ENCODE measurements at places on chromosomes 1 and 21.

- DNase-seq: no peak
Measured at GRCh38 chr21:17947531-17947930, 128.4 kb upstream of the C21orf91 start.

GRCh38 chr1:4115191-4115900 lies 215.3 kb upstream of the C1orf174 start:
- no peak for DNase-seq

DNA sequence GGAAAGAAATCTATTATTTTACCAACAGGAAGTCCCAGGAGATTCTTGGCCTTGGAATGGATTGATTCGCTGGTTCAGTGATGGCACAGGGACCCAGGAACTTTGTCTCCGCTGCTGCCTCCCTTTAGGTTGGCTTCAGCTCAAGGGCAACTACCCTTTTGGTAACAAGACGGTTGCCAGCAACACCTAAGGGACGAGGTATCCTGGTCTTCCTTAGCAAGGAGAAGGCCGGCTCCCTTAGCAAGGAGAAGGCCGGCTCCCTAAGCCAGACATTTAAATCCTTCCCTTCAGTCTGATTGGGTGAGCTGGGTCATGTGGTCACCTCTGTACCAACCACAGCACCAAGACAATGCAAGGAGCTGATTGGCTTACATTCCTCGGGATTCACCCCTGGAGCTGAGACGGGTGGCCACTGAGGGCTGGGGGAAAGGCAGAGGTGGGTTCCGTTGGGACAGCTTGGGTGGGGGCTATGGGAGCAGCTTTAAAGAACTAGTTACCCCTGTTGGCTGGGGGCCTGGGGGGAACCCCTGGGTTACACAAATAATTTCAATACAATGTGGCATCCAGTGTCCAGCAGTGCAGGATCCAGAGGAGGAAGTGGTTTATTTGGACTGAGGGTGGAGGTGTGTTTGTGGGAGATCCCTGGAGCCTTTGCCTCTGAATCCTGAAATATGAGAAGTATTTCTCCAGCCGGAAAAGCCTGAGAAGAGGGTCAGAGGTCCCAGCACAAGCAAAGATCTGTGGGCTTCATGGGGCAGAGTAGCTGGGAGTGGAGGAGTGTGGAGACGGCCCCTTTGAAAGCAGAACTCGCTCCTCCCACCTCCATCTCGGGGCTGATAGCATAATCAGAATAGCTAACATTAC lies 20.7 kb upstream of the CLIC4 start:
- DNase-seq: no peak

DNA sequence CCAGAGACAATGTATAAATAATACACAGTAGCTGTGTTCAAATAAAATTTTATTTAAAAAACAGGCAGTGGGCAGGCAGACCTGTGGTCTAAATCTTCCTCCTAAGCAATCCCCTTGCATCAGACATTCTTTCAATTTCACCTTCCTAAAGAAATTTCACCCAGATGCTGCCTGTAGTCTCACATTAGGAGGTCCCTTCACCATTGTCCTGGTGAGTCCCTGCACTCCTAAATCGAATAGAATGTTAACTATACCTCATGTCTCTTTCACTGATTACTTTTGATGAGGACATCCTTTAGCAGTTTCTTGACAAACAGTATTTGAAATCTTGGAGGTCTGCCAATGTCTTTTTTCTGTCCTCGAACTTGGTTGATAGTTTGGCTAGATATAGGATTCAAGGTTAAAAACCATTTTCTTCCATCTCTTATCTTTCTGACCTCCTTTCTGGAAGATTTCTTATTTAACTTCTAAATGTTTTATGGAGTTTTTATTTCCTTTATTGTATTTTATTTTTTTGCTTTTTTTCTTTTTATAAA lies 77.5 kb downstream of the LPGAT1 start:
- no peak for DNase-seq

DNA sequence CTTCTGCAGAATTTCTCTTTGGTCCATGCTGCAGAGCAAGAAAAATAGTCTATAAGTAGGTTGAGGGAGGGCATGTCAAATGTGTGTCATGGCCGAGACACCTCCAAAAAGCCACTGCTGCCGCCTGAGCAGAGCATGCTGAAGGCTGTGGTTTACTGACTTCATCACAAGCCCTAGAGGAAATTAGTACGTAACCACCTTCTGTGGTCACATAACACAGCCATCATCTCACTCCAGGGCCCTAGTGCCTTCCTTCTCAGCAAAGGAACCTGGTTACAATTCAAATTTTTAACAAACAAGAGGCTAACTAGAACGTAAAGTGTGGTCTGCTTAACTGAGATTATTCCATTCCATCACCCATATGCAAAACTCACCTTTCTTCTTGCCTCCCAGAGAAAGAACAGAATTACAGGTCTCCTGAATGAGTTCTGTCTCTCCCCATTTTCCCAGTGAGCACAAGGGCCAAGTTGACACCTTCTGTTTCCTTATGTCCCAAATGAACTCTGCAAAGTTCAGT lies at the start of gene PTPN22:
Gene PTPN22, minus strand, starts transcription at position 116 of the 517 bp plus-strand sequence.
- DNase-seq: peak; percentile 50

GRCh38 chr1:154866257-154867063 lies 3.6 kb downstream of the KCNN3 start:
- DNase-seq: no peak

DNA sequence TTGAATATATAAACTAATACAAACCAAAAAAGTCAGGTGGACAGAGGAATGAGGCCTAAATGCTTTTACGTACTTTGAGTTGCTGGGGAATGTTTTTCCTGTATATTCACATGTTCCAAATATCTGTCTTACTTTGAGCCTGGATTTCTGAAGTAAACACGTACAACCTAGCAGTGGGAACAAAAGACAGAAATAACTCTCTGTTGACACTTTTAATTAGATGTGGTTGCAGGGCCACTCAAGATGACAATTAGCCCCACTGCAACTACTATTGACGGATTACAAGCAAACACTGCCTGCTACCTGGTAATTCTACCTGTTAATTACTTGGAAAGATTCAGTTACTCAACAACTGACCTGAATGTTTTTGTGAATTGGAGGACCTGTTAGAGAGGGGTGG lies 196.9 kb downstream of the TTLL7 start:
- DNase-seq: no peak

DNA sequence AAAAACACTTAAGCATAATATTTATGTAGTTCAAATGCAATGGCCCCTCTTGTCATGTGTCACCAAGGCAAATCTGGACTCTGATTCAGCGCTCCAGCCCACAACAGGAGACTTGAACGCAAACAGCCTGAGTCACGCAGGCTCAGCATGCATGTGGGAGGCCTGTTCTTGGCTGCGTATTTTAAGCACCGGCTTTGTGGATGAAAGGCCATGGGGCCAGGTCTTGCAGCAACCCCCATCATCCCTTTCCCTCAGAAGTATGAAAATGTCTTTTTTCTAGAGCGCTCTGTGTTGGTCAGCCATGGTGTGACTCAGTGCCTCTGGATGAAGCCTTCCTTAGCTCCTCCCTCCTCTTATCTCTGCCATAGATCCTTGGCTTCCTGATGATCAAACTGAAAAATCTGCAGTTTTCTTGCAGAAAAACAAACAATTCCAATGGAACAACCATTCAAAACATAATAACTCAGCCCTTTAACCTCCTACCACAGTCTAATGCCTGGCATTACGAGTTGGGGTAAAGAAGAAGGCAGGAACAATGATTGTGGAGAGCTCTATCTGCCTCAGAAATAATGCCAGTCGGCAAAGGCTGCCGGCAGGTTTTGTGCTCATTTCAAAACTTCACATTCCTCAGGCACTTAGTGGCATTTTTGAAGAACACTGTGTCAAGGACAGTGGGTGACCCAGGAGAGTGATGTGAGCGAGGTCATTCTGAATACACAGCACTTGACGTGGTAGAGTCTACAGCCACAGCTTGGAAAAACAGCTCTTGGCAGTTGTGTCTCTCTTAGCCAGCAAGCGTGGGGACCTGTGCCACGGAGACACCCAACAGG lies 167.5 kb downstream of the CLIC6 start:
- no peak for DNase-seq

DNA sequence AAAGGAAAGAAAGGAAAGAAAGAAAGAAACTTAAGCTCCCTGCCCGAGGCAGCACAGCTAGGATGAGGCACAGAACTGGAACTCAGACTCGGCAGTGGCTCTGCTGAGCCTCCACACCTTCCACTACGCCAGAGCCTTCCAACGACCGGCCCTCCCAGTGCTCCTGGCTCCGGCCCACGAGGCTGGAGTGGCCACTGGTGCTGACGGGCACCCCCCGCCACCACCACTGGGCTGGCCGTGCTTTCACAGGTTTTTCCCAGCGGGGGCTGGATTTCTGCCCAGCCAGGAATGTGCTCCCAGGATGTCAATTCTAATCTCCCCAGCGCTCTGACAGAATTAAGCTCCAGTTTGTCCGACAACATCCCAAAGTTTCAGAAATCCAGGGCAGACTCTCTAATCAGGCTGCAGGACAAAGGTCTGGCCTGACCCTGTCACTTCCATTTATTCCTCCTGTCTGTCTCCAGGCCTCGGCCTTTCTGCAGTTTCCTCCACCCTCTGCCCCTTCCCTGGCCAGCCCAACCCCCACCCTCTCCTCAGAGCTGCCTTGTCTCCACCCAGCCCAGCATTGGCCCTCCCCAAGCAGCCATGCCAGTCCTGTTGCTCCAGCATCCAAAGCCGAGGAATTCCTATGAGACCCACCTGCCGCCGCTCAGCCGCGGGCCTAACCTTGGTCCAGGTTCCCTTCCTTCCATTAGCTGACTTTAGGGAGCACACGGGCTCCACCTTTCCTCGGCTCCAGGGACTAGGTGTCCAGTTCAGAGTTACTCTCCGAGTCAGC lies 81.9 kb downstream of the CASZ1 start:
- DNase-seq: no peak

- DNase-seq: no peak
Measured at GRCh38 chr1:172670316-172670715, 11.4 kb downstream of the FASLG start.

DNA sequence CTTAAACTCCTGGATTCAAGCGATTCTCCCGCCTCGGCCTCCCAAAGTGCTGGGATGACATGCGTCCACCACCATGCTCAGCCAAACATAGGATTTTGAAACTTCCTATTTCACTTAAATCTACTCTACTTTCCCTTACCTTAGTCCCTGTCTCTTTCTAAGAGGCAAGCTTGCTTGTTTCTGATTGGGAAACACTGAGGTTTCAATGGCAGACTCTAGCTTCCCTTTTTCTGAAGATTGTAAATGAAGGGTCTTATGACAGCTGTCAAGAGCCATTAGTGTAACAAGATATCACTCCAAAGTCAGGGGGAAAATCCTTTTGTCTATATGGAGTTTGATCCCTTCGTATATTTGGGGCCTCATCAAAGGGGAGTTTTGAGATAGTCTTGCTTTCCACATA lies 23.5 kb upstream of the LMO4 start:
- DNase-seq: no peak

- no peak for DNase-seq
Measured at GRCh38 chr1:156957634-156958033, 37.2 kb downstream of the LRRC71 start.

DNA sequence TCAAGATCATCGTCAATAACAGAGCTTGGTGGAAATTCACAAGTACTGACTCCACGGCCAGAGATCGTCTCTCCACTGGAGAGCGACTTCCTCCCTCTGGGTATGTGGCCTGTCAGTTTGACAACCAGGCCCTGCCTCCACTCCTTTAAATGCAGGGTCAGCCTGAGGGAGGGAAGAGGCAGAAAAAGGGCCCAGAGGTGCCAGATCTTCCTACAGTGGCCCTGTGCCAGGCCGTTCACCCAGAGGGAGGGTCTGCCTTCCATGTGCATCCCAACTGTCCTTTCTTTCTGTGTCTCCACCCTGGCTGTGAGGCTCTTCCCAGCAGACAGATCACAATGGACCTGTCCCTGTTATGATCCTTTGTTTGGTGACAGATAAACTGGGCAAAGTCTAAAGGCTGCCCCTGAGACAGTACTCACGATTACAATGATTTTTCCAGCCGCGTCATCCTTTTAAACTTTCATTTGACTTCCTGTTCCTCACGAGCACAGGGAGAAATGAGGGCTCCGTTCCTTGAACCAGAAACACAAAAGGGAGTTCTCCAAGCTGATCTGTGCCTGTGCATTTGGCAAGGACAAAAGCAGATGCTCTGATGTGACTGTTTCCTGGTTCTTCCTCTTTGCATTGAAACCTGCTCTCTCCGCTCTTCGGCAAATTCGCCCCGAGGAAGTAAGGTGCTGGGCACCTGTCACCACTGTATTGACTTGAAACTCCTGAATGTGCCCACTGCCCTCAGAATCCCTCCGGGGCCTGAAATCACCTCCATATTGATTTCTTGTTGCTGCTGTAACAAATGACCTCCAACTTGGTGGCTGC lies 126.7 kb downstream of the PGBD5 start:
- no peak for DNase-seq

- no peak for DNase-seq
Measured at GRCh38 chr1:219405531-219406331, 207.2 kb downstream of the ZC3H11B start.

DNA sequence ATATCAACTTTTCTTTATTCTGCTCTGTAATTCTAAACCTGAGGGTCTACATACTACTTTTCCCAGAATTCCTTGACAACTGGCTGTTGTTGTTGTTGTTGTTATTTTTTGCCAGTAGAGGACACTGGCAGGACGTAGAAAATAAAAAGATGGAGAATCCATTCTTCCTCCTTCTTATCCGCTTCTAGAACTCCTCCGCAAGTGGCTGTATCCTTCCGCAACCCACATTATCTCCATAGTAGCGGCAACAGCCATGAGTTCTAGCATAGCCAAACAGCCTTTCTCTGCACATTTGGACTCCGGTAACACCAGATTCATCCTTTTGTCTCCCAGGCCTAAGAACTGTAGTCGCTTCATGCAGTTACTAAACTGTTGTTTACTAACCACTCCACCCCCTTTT lies 91.1 kb upstream of the CACHD1 start:
- no peak for DNase-seq

- no peak for DNase-seq
Measured at GRCh38 chr1:57404884-57405283, 19.0 kb downstream of the DAB1 start.

DNA sequence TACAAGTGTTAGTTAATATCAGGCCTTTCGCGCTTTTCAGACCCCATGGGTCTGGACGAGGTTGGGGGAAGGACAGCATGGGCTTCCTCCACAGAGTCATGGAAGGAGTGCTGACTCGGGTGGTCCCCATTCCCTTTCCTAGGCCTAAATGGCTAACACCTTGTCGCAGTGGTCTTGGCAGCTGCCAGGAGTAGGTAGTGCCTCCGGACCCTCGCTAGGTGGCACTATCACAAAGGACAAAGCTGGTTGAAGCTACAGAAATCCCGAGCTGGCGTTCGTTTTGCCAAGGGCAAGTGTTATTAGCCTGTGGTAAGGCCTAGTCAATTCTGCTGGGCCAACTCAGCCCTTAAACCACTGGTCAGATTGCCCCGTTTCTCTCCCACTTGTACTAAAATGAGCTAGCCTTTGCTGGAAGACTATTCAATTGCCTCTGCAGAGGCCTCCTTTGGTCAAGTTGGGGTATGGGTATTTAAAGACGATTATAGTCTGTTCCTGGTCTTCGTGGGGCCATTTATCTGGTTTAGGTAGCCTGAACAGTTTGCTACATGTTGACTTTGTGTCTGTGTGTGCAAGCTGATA lies 1.1 kb upstream of the UBE2Q1 start:
- peak; percentile 54 for DNase-seq

- DNase-seq: no peak
Measured at GRCh38 chr1:214966346-214966745, 116.2 kb upstream of the KCNK2 start.

GRCh38 chr1:86998727-86999126 lies 84.3 kb downstream of the HS2ST1 start:
- DNase-seq: no peak
